ENCODE measurements at places on chromosomes 1 and 21.

DNA sequence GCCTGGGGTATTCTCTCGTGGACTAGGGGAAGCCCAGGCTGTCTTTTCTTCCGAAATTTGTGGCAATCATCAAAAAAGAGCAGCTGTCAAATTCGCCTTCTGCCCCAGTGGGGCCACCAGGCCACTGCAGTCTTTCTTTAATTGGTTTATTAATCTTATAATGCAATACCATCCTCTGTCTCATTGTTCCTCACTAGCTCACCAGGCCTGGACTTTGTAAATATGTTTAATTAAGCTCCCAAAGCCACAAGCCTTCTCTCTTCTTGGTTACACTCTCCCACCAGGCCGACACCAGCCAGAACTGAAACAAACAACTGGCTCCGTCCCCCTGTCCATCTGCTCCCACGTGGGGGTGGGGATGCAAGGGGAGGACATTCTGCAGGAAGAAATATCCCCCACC lies 22.0 kb upstream of the CAMK1G start:
- DNase-seq: no peak

DNA sequence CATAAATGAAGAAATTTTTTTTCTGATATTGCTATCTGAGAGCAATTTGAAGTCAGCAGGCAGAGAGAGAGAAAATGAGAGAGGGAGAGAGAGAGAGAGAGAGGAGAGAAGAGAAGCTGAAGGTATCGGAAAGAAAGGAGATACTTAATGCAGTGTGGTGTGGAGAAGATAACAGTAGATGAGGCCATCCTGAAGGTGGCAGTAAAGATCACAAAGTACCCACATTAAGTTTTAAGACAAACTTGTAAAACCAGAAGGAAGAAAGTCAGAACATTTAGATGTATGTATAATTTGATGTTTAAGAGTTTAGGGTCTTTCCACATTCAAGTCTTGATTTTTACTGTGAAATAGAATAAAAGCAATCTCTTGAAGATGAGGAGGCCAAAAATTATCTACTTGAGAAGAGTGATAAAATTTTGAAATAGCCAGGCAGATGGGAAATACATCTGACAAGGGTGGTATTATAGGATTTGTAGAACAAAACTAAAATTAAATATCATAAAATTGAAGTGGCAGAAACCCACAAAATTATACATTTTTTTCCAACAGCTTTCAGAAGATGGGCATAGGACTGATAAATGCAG lies 1753.4 kb downstream of the MRPL39 start:
- peak; percentile 2 for DNase-seq

- no peak for DNase-seq
Measured at GRCh38 chr1:99570486-99571089, 75.3 kb upstream of the PALMD start.

GRCh38 chr1:15423355-15424077 lies 13.8 kb downstream of the EFHD2 start:
- DNase-seq: no peak

DNA sequence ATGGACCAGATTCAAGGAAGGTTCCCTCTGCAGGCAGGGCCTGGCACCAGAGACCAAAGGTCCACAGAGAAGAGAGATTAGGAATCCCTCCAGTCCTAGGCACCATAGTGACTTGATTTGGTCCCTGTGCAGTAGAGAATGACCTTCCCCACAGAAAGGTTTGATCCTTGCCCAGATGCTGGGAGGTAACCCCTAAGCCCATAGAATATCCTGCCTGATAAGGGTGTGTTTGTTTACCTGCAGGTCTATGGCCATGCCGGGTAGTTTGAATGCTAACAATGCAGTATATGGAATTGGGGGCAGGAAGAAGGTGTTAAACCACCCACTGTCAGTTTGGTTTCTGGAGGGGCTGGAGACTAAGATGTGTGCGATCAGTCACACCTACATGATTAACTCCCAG lies 57.1 kb upstream of the NFASC start:
- DNase-seq: no peak

All from OCI-LY7 (cell line).